NCI-H1930 (cell line): ENCODE measurements at places on chromosomes 16 and 17.

DNA sequence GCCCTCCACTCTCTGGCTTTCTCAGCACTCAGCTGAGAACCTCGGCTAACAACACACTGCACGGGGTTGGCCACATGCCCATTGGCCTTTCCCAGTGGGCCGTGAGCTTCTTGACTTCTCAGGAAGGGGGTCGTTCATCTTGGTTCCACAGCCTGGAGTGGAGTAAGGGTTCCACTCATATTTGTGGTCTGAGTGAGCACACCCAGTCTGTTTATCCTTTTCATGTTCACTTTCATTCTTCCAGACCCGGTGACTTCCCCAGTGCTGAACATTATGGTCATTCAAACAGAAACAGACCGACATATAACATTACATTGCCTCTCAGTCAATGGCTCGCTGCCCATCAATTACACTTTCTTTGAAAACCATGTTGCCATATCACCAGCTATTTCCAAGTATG is 8.2 kb downstream of the MILR1 start:
- DNase-seq, result no peak

- no peak for DNase-seq
Measured at GRCh38 chr17:62089334-62089733, 24.3 kb upstream of the MED13 start.

- no peak for DNase-seq
Measured at GRCh38 chr16:28569021-28569420, 15.3 kb downstream of the SGF29 start.

DNA sequence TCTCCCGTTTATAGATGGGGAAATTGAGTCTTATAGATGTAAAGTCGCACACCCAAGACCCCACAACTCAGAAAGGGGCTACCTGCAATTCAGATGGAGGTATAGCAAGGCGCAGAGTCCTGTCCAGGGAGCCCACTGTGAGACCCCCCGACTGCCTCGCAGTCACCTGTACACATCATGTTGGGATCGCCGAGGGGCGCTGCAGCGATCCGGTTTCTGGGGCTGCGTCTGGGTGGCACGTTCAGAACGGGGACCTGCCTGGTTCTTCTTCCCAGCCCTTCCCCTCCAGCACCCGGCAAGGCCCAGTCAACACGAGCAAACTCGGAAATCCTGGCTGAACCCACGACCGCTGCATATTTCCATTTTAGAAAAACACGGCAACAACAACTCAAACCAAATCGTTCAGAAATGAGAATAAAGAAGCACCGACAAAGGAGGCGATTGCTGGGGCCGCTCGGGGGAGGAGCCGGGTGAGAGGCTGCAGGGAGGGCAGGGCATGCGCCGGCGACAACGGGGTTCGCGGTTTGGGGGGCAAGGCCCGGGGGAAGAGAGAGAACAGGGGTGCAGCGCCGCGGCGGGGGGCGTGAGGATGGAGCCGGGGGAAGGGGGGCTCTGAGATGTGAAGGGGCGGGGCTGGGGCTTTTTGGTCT is 643 bp downstream of the HSDL1 start:
- peak; percentile 1 for DNase-seq

GRCh38 chr16:53744449-53744848 is 40.5 kb downstream of the FTO start:
- DNase-seq, result no peak

DNA sequence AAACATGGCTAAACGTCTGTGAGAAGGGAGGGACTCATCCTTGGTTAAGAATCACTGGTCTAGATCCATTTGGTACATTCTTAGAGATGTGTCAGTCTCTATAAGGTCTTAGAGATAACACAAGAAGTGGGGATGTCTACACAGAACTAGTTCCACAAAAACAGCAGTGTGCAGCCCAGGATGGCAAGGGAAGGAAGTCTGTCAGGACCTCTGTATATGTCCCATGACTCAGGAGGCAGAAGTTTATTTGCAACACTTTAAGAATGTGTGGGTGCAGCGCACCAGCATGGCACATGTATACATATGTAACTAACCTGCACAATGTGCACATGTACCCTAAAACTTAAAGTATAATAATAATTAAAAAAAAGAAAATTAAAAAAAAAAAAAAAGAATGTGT is 548.5 kb upstream of the SOX9 start:
- no peak for DNase-seq

GRCh38 chr16:85428899-85429775 is 184.0 kb upstream of the GSE1 start:
- DNase-seq, result no peak

- peak; percentile 67 for DNase-seq
Measured at GRCh38 chr17:62968445-62968923, 2.4 kb downstream of the TANC2 start.

DNA sequence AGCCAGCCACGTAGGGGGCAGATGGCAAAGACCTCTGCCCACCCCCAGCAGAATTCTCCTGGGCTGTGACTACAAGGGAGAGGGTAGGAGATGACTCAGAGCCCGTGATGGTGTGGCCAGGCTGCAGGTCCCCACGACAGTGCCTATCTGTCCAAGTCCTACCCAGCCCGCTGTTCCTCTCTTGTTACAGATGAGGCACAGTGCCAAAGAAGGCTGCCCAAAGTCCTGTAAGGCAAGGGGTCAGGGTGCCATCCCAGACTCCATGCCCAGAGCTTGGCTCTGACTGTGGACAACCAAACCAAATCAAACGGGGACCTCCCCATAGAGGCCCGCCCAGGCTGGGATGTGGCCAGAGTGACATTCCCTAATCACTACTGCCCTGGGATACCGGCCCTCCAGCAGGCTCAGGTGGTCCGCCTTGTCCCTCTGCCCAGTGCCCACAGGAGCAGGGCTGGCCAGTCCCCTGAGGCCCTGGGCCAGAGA is 12.6 kb upstream of the BCAR1 start:
- no peak for DNase-seq

DNA sequence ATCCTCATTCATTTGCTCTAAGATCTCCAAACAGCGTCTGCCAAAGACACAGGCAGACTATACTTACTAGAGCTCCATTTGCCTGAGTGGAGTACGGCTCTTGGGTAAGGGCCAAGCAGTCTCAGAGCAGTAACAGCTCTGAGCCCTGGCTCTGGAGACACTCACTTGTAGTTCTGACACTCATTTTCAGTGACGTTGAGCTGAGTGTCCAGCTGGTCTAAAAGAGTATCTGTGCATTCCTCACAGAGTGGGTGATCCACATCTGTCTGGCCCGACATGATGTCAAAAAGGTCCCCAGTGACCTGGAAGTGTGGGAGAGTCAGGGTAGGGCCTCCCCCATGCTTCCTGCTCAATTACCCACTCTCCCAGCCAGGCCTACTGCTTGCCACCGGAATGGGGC is 5.7 kb downstream of the BECN1 start:
- DNase-seq, result no peak

DNA sequence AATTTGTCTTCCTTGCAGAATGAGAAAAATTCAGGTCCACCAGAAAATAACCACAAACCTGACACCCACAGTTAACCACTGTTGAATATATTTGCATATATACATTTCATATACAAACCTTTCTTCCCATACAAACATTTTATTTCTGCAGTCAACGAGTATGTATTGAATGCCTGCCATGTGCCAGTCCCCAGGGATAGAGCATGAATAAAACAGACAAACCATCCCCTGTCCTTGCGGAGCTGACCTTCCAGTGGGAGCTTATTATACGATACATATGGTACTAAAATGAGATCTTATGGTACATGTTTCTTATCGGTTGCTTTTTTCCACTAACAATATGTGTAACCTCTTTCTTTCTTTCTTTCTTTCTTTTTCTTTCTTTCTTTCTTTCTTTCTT is 116.7 kb downstream of the PITPNC1 start:
- no peak for DNase-seq

DNA sequence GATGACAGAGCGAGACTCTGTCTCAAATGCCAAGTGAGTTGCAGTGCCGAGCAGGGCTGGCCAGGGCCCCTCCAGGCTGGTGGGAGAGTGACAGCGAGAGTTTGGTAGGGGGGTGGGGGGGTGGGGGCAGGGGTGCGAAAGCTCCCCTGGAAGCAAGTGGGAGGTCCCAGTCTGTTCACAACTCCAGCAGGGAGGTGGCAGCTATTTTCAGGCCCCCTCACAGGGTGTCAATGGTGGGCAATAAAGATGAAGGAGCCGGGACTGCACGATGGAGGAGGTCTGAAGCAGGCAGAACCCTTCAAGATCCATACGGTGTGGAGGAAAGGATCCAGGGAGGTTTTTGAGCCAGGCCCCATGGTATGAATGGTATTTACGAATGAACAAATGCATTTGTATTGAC is 83.7 kb downstream of the PGS1 start:
- DNase-seq, result no peak

GRCh38 chr17:14068542-14069250 is 608 bp upstream of the COX10 start:
- DNase-seq, result no peak
